ENCODE measurements at places on chromosomes 2 and 18. TPM values are rescaled to one million over a fixed set of nuclear protein-coding genes. Genes with fewer than 3 reads are reported as not detected.
A peak's percentile ranks its signal among the peaks of the same experiment; 100 is the strongest.

The FEV gene
- total RNA-seq = not detected

GRCh38 chr2:98089941-98090340, 3.0 kb downstream of the VWA3B start:
- no peak overlapping the region for H3K27ac ChIP-seq
- no peak for DNase-seq
- H3K4me1 ChIP-seq = peaks cover 9% of the 10 kb centered on the region
- peaks cover 18% of the 10 kb centered on the region for H3K27me3 ChIP-seq

DNA sequence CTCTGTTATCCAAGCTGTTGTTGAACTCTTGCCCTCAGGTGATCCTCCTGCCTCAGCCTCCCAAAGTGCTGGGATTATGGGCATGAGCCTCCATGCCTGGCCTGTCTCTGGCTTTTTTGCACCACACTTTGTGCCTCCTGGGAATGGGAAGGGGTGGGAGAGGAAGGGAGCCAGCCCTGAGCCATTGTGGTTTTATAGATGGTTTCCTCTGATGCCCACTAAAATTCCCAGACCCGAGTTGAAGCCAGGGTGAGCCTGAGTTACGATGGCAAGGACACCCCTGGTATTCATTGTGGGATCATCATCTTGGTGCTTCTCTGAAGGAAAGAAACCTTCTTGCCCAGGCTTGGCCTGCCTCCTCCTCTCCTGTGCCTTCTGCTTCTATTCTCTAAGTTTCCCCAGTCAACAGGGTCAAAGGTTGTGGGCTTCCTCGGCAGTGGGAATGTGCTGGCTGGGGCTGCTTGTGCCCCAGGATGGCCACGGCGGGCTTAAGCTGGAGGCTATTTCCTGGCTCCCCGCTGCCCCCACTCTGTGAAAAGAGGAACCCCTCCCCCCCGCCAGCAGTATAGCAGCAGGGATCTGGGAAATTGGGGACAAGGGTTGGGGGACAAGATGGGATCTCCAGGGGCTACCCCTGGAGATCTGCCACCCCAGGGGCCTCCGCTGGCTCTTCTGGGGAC, 106.2 kb downstream of the STPG4 start:
- H3K36me3 ChIP-seq = peaks cover 10% of the 10 kb centered on the region
- H3K4me3 ChIP-seq = no peak overlapping the region
- DNase-seq = no peak
- peaks cover 7% of the 10 kb centered on the region for H3K4me1 ChIP-seq

The ALLC gene
- not detected for total RNA-seq

The UGT1A4 gene
- total RNA-seq = not detected

GRCh38 chr2:101230541-101231001, 22.1 kb upstream of the CNOT11 start:
- H3K27ac ChIP-seq = no peak overlapping the region
- H3K36me3 ChIP-seq = no peaks in the 10 kb centered on the region
- DNase-seq = peak; percentile 90
- no peak overlapping the region for H3K4me3 ChIP-seq

DNA sequence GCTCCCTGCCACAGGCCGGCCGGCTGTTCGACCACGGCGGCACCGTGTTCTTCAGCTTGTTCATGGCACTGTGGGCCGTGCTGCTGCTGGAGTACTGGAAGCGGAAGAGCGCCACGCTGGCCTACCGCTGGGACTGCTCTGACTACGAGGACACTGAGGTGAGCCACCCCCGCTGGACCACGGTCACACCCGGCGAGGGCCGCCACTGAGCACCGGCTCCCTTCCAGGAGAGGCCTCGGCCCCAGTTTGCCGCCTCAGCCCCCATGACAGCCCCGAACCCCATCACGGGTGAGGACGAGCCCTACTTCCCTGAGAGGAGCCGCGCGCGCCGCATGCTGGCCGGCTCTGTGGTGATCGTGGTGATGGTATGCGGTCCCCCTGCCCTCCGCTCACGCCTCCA, 20.8 kb downstream of the ANO7 start:
- no peaks in the 10 kb centered on the region for H3K4me1 ChIP-seq
- no peak for DNase-seq
- H3K4me3 ChIP-seq = no peak overlapping the region
- H3K36me3 ChIP-seq = no peaks in the 10 kb centered on the region

DNA sequence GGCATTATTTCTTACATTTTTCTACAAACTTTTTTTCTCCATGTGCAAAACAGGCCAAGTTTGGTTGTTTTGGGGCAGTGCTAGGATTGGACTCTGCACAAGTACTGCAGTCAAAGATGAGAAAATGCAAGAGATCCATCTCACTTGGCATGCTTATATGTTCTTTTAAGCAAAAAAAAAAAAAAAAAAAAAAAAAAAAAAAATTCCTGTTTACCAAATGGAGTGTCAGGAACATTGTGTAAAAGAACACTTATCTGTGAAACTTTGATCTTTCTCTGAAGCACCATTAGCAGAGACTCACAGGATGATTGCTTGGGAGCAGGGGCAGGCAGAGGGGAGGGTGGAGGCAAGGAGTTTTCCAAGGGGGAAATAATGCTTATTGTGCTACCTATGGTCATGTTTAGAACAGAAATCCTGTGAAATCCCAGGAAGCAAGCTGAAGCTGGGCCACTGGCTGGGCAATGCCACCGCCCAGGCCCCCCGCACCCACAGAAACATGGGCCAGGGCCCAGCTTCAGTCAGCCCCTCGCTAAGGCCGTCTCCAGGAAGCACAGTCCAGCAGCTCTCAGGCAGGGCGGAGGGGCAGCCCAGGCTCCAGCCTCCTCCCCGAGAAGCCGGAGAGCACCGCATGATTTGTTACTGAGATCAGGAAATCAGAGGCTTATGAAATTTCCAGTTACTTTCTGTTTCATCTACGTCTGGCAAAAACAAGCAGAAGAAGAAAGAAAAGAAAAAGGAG, 229.4 kb downstream of the ZNF516 start:
- no peak overlapping the region for H3K4me3 ChIP-seq
- H3K36me3 ChIP-seq = no peaks in the 10 kb centered on the region
- no peak for DNase-seq
- H3K27ac ChIP-seq = no peak overlapping the region
- H3K4me1 ChIP-seq = no peaks in the 10 kb centered on the region

- no peak overlapping the region for H3K4me3 ChIP-seq
- no peaks in the 10 kb centered on the region for H3K36me3 ChIP-seq
- no peaks in the 10 kb centered on the region for H3K4me1 ChIP-seq
- H3K27me3 ChIP-seq = no peaks in the 10 kb centered on the region
These were observed 921.3 kb downstream of the CPS1 start for GRCh38 chr2:211477537-211478275.

The PPP3R1 gene
- 78.1 TPM for total RNA-seq

DNA sequence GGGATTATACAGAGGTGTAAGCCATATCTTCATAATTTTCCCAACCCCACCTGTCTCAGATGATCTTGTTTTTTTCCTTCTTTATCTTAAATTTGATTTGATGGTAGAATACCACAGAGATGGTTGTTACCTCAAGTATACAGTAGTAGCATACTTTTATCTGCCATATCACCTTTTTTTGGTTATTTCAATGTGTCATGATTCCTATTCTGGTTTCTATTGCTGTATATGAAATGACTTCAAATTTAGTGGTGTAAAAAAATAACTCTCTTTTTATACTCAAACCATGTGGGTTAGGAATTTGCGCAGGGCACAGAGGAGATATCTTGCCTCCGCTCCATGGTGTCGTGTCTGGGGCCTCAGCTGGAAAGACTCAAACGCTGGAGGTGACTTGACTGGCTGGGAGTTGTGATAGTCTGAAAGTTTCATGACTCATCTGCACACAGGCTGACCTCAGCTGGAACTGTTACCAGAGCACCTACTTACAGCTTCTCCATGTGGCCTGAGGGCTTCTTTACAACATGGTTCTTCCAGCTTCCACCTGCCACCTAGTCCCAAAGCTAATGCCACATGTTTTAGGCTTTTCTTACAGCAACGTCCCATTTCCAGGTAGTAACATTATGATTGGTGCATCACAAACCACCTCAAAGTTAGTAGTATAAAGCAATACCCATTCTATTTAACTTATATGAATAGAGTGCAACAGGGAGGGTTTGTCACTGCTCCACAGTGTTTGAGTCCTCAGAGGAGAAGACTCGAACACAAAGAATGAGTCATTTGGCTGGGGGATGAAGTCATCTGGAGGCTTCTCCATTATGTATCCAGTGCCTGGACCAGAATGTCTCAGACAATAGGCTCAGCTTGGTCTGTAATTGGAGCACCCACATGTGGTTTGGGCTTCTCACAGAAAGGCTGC, 82.3 kb upstream of the XPO1 start:
- no peaks in the 10 kb centered on the region for H3K36me3 ChIP-seq
- peak; percentile 91 for DNase-seq
- H3K4me1 ChIP-seq = peaks cover 17% of the 10 kb centered on the region

The INHBB gene
- total RNA-seq = 7.1 TPM

The PTPN4 gene
- total RNA-seq = 38.2 TPM

DNA sequence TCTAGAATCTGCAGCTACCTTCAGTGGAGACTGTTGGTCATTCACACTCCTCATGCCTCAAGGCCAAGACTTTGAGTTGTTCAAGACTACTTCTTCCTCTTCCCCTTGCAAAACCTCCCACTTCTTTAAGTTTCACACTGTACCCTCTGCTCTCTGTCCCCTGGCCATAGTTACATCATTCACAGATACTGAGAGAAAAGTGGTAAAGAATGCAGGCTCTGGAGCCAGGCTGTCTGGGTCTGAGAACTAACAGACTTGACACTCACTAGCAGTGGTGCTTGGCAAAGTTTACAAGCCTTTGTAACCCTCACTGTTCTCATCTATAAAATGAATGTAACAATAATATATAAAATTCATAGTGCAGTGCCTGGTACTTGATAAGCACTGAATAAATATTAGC, 61.8 kb downstream of the CDH20 start:
- H3K27ac ChIP-seq = no peak overlapping the region
- no peaks in the 10 kb centered on the region for H3K27me3 ChIP-seq
- no peak for DNase-seq
- H3K36me3 ChIP-seq = no peaks in the 10 kb centered on the region
- no peak overlapping the region for H3K4me3 ChIP-seq
- peaks cover 14% of the 10 kb centered on the region for H3K4me1 ChIP-seq

DNA sequence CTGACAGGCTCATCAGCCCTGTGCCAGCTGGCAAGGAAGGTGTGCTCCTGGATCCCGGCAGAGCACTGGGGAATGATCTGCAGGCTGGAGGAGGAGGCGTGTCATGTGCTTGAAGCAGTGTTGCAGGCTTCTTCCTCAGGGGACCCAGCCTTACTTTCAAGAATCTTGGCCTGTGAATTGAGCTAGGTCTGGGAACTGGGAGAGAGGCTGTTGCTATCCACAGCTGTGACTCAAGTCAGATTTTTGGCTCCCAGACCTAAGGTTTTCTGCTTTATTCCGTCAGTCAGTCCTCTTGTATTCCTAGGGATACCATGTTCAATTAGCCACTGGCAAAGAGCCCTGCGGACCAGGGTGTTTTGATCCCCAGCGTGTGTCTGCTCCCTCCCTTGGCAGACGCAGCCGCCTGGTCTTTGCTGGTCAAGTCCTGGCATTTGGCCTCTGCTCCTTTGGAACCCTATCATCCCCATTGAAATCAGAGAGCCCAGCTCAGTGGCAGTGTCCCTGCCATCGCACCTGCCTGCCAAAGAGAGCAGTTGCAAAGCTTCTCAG, 32.4 kb downstream of the ASB1 start:
- no peak overlapping the region for H3K27ac ChIP-seq
- no peaks in the 10 kb centered on the region for H3K36me3 ChIP-seq
- no peak overlapping the region for H3K4me3 ChIP-seq

GRCh38 chr2:221517696-221518151, 54.4 kb downstream of the EPHA4 start:
- H3K27me3 ChIP-seq = no peaks in the 10 kb centered on the region
- no peak overlapping the region for H3K4me3 ChIP-seq
- peak; percentile 95 for DNase-seq
- H3K27ac ChIP-seq = peak overlapping the region; percentile 45
- H3K36me3 ChIP-seq = no peaks in the 10 kb centered on the region

The DSC1 gene
- 0.18 TPM for total RNA-seq

DNA sequence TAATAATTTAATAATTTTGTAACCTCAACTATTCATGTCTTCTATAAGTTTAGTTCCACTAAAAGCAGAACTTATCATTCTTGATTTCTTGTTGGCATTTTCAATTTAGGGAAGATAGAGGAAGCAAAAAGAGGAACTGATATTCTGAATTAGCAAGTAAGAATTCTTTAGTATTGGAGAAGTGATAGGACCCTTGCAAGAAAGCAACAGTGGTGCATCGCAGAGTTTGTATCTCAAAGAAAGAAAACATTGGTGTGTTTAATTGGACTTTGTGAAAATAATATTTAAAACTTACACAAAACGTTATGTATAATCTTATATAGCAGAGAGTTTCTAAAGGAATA, 36.5 kb upstream of the TNFRSF11A start:
- H3K4me1 ChIP-seq = no peaks in the 10 kb centered on the region
- no peak overlapping the region for H3K4me3 ChIP-seq
- no peaks in the 10 kb centered on the region for H3K27me3 ChIP-seq
- H3K27ac ChIP-seq = no peak overlapping the region
- DNase-seq = no peak

- H3K27me3 ChIP-seq = no peaks in the 10 kb centered on the region
- H3K4me1 ChIP-seq = peaks cover 6% of the 10 kb centered on the region
- H3K36me3 ChIP-seq = no peaks in the 10 kb centered on the region
- DNase-seq = peak; percentile 8
- H3K4me3 ChIP-seq = peak overlapping the region; percentile 72
- no peak overlapping the region for H3K27ac ChIP-seq
These were observed 937 bp upstream of the LANCL1 start for GRCh38 chr2:210477496-210477895.

The FSHR gene
- 0.38 TPM for total RNA-seq

- H3K27ac ChIP-seq = no peak within 1 kb of the TSS
- peaks cover 14% of the 10 kb centered on the region for H3K4me1 ChIP-seq
- DNase-seq = no peak
- no peak within 1 kb of the TSS for H3K4me3 ChIP-seq
- H3K36me3 ChIP-seq = no peaks in the 10 kb centered on the region
These were observed at the start of gene IL1RN for GRCh38 chr2:113126845-113127645. Gene IL1RN (plus strand): TSS chr2:113127598. CDS start chr2:113127625, 27 bp downstream.

GRCh38 chr2:18265614-18266586, 294.6 kb downstream of the RDH14 start:
- no peaks in the 10 kb centered on the region for H3K27me3 ChIP-seq
- H3K27ac ChIP-seq = no peak overlapping the region
- no peak overlapping the region for H3K4me3 ChIP-seq
- no peaks in the 10 kb centered on the region for H3K4me1 ChIP-seq
- no peaks in the 10 kb centered on the region for H3K36me3 ChIP-seq

The ACMSD gene
- not detected for total RNA-seq

DNA sequence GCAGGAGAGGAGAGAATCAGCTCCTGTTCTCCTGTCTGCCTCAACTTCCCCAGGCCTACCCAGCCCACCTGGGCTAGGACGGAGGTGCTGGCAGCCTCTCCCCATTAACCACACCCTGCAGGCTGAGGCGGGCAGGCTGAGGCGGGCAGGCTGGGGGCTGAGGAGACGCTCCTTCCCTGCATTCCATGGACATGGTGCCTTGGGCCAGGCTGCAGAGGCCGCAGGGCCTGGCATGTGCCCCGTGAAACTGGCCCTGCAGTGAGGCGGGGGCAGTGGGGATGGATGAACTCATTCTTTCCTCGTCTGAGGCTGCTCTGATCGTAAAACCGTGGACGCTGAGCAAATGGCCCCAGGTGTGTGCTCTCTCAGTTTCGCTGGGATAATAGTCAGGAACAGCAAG, 84.7 kb upstream of the LAPTM4A start:
- H3K4me1 ChIP-seq = peaks cover 17% of the 10 kb centered on the region
- no peaks in the 10 kb centered on the region for H3K36me3 ChIP-seq
- H3K27me3 ChIP-seq = peaks cover 2% of the 10 kb centered on the region
- H3K4me3 ChIP-seq = no peak overlapping the region

All from astrocyte (in vitro differentiated cells and primary cell).